Stimulated activated CD4-positive, alpha-beta T cell treated with anti-CD3 and anti-CD28 coated beads, Interleukin-1b, Interleukin-23, amount 100 ng/mL, for 1 hour (primary cell): ENCODE measurements at places on chromosomes 16 and 17.

DNA sequence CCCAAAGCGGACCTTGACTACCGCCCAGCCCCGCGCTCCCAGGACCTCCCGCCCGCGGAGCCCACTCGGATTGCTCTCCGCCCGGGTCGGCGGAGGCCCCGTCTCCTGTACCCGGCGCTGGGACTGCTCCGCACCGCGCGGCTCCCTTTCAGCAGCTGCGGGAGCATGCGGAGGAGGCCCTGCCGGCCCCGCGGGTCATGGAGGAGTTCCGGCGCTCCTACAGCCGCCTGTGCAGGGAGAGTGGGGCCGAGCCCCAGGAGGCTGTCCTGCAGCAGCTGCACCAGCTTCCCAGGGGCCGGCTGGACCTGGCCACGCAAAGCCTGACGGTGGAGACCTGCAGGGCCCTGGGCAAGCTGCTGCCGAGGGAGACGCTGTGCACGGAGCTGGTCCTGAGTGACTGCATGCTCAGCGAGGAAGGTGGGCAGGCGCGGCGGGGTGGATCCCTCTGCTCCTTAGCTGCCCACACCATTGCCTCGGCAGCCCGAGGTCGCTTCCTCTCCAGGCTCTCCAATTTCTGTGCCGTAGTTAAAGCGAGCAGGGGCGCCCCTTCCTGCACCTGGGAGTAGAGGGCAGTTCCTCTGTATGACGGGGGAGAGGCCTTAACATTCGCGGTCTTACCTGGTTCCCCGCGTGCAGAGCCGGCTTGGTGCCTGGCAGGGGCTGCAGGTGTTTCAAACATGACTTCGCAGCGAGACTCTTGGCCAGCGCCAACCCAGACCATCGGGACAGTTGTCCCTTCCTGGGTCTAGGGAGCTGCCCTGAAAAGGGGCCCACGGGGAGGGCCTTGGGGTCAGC, 539 bp downstream of the LRRC45 start:
- no peak for DNase-seq

- DNase-seq = no peak
Observed at GRCh38 chr16:85926370-85926769, 27.4 kb downstream of the IRF8 start.

- no peak for DNase-seq
Observed at GRCh38 chr16:15404792-15405191, 9.2 kb downstream of the MPV17L start.

GRCh38 chr17:77526728-77527350, 386.1 kb downstream of the SEC14L1 start:
- no peak for DNase-seq
